OCI-LY7 (cell line): ENCODE measurements at places on chromosomes 7 and 10. TPM values are rescaled to one million over a fixed set of nuclear protein-coding genes. Genes with fewer than 3 reads are reported as not detected.

TBX20 gene
- 6.0 and 7.6 TPM in 2 replicates for total RNA-seq

SFRP5 gene
- total RNA-seq, result not detected in 2 replicates

OR2A1 gene
- not detected in 2 replicates for total RNA-seq

GARS1 gene
- total RNA-seq, result 355 and 375 TPM in 2 replicates

ERVW-1 gene
- total RNA-seq, result not detected in 2 replicates

PLAC9 gene
- total RNA-seq, result not detected in 2 replicates

BTBD16 gene
- not detected in 2 replicates for total RNA-seq

GBX1 gene
- total RNA-seq, result not detected in 2 replicates

SVOPL gene
- total RNA-seq, result not detected in 2 replicates

GDF10 gene
- total RNA-seq, result not detected in 2 replicates

INHBA gene
- total RNA-seq, result not detected in 2 replicates

EVX1 gene
- total RNA-seq, result not detected in 2 replicates

PIK3CG gene
- total RNA-seq, result 47.2 and 53.1 TPM in 2 replicates

HOXA10 gene
- total RNA-seq, result not detected in 2 replicates

CC2D2B gene
- 0.41 TPM in 1 of 2 replicates, not detected in the other for total RNA-seq

NXPH1 gene
- not detected in 2 replicates for total RNA-seq

FXYD4 gene
- not detected in 2 replicates for total RNA-seq

CACNA2D1 gene
- not detected in 2 replicates for total RNA-seq

CEP55 gene
- 68.3 and 75.2 TPM in 2 replicates for total RNA-seq

GRM8 gene
- not detected in 2 replicates for total RNA-seq

VAX1 gene
- not detected in 2 replicates for total RNA-seq

PRKG1 gene
- not detected in 2 replicates for total RNA-seq

INSYN2A gene
- total RNA-seq, result not detected in 2 replicates
